ENCODE measurements at places on chromosomes 5 and 9.

DNA sequence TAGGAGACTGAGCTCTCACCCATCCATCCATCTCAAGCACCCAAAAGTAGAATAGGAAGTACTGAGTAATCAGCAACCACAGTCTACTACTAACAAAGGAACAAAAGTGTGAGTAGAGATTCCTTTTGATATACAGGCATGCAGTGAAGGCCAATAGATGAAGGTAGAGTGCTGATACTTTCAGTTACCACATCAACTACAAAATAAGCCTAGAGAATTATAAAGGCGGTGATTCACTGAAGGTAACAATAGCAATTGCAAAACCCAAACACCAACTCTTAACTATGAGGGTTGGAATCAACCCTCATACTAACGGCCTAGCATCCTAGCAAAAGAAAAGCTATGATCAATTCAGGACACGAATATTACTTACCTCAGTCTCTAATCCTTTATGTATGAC lies 992.6 kb downstream of the DNAH5 start:
- no peak for DNase-seq

DNA sequence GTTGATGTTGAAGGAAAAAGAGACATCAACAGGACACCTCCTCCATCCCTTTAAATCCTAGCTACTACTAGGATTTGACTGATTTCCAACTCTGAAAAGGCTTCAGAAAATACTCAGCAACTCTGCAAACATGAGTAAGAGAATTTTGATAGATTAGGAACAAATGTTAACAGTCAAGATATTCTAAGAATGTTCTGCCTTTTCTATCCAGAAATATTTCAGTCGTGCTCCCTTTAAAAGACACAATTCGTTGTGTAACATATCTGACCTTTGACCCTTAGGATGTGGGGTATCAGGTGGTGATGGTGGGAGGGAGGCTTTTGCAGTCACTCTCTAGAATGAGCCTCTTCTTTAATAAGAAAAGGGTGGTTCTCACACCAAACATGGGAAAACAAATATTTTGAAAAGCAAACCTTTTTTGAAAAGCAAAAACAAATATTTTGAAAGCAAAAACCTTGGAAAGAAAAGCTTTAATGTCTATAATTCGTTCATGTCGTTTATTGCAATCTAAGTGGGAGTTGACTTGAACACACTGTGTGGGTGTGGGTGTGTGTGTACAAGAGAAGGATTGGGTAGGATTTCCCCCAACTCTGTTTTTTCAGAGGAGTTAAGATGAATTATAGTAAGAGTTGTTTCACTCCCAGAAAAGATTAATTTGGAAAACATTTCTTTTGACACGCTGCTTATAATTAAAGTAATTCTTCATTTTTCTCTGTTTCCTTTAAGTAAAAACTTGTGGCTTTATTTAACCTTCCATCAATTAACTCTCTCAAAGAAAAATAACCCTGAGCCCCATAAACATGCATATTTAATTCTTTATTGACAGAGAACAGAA lies 152.8 kb downstream of the TMEM167A start:
- DNase-seq = no peak

DNA sequence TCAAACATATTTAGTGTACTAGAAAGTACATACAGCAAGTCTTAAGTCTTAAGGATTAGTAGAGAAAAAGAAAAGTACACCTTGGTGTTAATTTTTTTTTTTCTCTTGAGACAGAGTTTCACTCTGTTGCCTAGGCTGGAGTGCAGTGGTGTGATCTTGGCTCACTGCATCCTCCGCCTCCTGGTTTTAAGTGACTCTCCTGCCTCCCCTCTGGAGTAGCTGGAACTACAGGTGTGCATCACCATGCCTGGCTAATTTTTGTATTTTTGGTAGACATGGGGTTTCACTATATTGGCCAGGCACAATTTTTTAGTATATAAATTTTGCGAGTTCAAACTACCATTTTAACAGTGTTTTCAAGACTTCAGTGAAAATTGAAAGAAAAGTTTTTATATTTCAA lies 1941.1 kb upstream of the CDH6 start:
- DNase-seq = no peak

DNA sequence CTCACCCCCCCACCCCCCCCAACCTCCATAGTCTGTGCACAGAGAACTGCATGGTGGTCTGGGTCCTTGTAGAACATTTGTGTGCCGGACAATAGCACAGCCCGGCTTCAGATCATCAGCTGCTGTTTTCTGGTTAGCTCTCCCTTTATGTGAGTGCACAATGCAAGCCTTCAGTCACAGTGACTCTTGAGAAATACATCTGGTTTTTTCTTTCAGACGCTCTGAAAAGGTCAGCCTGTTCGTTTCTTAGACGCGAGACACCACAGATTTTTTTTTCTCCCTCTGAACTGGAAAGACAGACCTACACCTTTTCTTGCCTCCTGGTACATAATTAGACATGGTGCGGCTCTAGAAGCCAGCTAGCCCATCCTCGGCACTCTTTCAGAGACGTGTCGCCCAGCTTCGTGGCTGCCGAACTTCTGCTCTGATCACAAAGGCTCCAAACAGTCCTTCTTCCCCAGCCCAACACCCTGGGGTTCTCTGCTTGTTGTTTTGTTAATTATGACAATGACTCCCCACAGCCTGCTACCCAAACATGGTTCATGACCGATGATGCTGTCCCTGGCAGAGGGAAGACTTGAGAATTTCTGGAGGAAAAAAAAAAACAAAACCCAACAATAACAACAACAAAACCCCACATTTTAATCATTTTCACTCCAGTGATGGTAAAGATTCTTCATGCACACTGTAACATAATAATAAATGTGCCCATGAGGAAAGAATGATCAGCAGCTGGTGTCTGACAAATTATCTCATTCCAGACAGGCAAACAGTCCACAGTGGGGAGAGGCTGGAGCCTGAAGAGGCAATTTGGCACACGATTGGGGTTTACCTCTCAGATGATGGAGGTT lies 241.4 kb upstream of the ZNF462 start:
- DNase-seq = no peak
